ENCODE measurements at places on chromosomes 4 and X. TPM values are rescaled to one million over a fixed set of nuclear protein-coding genes. Genes with fewer than 3 reads are reported as not detected.
A peak's percentile ranks its signal among the peaks of the same experiment; 100 is the strongest.

The YY2 gene
- total RNA-seq, result 3.1 TPM

DNA sequence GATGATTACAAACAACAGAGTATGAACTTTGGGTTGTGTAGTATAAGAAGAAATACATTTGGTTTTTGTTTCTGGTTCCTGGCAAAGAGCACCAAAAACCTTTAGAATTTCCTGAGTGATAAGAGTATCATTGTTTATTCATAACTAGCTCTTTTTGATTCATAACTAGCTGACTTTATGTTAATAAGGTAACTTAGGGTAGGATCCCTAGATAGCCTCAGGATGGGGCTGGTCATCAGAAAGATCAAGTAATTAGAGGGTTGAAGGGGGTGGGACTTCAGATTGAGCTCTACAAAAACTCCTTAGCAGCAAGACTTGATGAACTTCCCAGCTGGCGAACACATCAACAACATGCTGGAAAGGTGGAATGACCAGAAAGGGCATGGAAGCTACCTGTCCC, 166.5 kb downstream of the SCFD2 start:
- no peaks in the 10 kb centered on the region for H3K36me3 ChIP-seq
- no peak overlapping the region for H3K4me3 ChIP-seq
- peaks cover 38% of the 10 kb centered on the region for H3K4me1 ChIP-seq
- H3K27ac ChIP-seq, result no peak overlapping the region
- DNase-seq, result no peak

DNA sequence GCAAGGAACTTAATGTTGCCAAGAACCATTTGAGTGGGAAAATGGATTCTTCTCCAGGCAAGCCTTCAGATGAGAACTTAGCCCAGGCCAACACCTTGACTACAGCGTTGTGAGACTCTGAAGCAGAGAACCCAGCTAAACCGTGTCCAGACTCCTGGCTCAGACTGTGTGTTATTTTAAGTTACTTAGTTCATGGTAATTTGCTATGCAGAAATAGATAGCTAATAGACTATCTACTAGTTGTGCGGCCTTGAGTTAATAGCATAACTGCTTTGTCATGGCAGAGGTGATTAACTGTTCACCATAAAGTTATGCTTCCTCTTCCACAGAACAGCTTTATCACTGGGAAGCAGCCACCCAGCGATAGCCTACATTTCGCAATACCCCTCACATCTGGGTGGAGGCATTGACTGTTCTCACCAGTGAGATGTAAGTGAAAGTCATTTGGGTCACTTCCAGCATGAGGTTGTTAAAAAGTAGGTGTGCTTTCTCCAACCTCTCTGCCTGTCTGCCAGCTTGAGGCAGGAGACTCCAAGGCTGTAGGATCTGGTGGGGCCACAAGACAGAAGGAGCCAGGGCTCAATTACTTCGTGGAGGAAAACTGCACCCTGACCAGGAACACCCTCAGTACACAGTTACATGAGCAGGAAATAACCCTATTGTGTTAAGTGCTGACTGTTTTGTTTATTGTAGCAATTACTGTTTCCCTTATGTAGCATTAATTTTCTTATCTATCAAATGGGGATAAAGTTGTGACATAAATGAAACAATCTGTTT, 94.2 kb downstream of the GPAT3 start:
- H3K4me1 ChIP-seq, result peaks cover 17% of the 10 kb centered on the region
- peak overlapping the region; percentile 73 for H3K27ac ChIP-seq
- H3K36me3 ChIP-seq, result no peaks in the 10 kb centered on the region
- DNase-seq, result no peak
- peaks cover 3% of the 10 kb centered on the region for H3K27me3 ChIP-seq
- no peak overlapping the region for H3K4me3 ChIP-seq

DNA sequence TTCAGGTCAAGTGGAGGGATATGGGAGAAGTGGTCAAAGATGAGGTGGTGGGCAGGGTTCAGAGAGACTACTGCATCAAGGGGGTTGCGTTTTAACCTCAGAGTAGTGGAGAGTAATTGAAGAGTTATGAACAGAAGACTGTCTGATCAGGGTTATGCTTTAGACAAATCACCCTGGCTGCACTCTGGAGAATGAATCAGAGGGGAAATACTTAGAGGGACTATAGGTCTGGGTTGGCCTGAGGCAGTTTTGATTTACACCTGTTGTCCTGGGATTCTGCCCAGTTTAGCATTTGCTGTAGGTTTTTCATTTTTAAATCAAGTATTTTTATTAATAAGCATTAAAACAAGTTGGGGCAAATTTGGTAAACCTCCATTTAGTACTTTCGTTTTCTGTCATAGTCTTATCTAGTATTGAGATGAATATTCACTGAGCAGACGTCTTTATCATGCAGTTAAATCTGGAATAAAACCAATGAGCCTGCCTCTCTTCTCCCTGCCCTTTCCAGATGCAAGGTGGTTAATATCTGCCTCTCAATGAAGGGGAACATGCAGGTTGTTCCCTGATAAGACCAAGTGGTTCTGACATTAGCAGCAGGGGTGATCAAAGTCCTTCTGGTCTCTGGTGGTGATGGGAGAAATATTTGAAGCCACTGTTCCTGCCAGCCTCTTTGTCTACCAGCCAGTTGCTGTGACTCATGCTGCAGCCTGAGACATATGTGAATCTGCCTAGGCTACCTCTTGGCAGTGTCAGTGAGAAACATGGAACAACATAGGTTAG, 116.0 kb upstream of the RPS6KA3 start:
- no peak for DNase-seq
- H3K4me3 ChIP-seq, result no peak overlapping the region
- no peaks in the 10 kb centered on the region for H3K27me3 ChIP-seq
- H3K4me1 ChIP-seq, result peaks cover 5% of the 10 kb centered on the region
- H3K27ac ChIP-seq, result peak overlapping the region; percentile 19
- H3K36me3 ChIP-seq, result no peaks in the 10 kb centered on the region

- no peaks in the 10 kb centered on the region for H3K27me3 ChIP-seq
- H3K27ac ChIP-seq, result no peak overlapping the region
- H3K4me1 ChIP-seq, result no peaks in the 10 kb centered on the region
- DNase-seq, result no peak
- no peaks in the 10 kb centered on the region for H3K36me3 ChIP-seq
- H3K4me3 ChIP-seq, result no peak overlapping the region
These were observed 77.6 kb upstream of the FRMPD4 start for GRCh38 chrX:12060489-12061260.

DNA sequence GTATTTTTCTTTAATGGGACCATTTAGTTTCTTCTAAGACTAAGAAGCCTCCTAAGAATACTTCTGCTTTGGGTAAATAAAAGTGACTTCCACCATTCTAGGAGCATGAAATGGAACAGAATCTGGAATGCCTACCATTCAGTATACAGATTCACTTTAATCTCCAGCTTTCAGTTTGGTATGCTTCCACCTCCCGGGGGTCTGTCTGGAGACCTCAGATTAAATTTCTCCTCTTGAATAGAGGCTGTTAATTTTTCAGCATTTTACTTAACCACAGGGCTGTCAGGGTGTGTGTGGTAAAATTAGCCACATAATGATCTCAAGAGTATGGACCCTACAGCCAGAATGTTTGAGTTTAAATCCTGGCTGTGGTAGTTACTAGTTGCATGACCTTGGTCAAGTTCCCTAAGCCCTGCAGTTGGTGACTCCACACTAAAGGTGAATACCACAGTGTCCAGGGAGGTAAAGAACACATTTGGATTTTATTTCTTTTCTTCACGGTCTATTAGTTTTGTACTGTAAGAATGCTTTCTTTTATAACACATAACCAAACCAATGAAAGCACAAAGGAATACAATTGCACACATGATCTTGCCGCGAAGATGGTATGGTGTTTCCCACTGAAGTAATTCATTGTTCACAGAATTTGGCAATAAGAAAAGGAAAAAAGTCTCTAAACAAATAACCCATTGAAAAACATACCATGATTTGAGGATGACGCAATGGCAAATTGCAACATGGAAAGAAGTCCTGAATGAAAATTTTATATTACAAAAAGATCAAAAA, 37.3 kb upstream of the TRIM2 start:
- peaks cover 1% of the 10 kb centered on the region for H3K4me1 ChIP-seq
- H3K27me3 ChIP-seq, result no peaks in the 10 kb centered on the region
- no peak for DNase-seq
- no peaks in the 10 kb centered on the region for H3K36me3 ChIP-seq
- no peak overlapping the region for H3K27ac ChIP-seq

The PSAPL1 gene
- total RNA-seq, result 1.2 TPM

DNA sequence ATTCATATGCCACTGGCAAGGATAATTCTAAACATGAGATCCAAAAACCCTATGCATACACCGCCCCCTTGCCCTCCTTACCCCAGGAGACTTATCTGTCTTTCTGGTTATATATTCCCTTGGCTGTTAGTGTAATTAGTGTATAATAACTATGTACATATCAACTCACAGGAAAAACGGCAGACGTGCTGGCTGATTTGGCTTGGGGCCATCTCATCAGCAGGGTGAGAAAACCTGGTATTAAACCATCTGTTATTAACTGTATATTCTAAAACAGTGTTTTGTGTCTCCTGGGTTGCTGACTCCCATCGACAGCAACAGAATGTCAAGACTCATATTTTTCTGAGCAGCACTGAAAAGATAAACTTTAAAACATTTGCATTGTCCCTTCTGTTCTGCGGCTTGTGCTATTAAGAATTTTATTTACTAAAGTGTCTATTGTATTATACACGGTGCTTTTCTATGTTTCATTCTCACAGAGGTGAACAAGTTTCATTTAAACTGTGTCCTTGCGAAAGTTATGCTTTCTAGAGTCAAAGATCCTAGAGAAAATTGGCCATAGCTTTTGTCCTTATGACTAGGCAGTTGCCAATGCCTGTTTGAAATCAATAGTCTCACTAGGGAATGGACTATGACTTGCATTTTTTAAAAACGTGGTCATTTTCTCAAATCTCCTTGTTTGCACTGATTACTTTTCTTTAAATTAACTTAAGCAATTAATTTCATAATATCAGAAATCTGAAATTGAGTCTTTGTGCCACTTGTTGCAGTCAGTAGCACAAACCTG, 211.5 kb upstream of the MID1 start:
- H3K4me3 ChIP-seq, result peak overlapping the region; percentile 89
- no peaks in the 10 kb centered on the region for H3K27me3 ChIP-seq
- no peak for DNase-seq
- no peak overlapping the region for H3K27ac ChIP-seq
- peaks cover 10% of the 10 kb centered on the region for H3K4me1 ChIP-seq

The NMU gene
- 19.4 TPM for total RNA-seq

The MAGEE2 gene
- total RNA-seq, result not detected

The YTHDC1 gene
- 99.0 TPM for total RNA-seq
